ENCODE measurements at places on chromosomes 7 and 10.

DNA sequence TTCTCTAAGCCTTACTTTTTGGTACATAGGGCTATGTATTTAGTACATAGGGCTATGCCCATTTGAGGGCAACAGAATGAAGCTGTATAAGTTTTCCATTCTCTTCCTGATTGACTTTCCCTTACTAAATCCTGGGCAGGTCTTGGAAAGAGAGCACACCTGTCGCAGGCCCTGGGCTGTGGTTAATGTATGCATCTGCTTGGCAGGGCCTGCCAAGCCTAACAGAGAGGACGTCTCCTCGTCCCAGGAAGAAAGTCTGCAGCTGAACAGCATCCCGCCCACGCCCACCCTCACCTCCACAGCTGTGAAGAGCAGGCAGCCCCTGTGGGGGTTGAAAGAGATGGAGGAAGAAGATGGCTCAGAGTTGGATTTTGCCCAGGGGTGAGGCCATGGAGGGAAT, 8.9 kb upstream of the PVRIG start:
- DNase-seq = no peak

DNA sequence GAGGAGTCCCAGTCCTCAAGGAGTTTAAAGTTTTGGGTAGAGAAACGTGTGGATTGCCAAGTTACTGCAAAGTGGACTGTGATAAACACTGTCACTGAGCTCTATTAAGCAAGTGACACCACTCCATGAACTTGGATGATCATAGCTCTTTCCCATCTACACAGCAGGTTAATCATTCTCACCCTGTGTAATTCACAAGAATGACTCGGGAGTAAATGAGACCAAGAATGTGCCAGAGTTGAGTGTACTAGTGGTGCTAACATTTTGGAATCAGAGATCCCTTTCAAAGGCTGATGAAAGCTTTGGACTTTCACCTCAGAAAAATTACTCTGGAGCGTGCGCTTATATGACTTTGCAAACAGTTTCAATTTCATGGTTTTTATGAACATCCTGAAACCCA, 80.8 kb downstream of the RBM20 start:
- DNase-seq = no peak

GRCh38 chr7:14293434-14293833, 304.0 kb upstream of the ETV1 start:
- DNase-seq = no peak

DNA sequence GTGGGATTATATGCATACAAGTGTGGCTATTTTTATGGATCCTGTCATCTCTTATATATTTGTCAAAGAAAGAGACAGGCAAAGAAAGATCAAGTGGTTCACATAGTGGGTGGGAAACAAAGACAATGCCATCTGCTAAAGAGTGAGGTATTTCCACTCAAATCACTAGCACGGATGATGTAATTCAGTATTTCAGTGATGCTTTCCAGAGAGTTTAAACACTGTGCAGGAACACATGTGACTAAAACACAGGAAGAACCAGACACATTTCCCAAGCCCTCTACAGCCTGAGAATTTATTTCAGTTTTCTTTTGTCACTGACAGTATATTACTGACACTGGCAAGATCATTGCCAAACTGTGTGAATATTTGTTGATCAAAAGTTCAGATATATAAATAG, 885.7 kb upstream of the CELF2 start:
- no peak for DNase-seq

GRCh38 chr7:150444674-150445365, 5.6 kb upstream of the GIMAP8 start:
- DNase-seq = no peak

GRCh38 chr7:30005464-30005863, 15.9 kb upstream of the SCRN1 start:
- DNase-seq = no peak

GRCh38 chr10:2700626-2701305, 366.6 kb upstream of the PFKP start:
- no peak for DNase-seq

DNA sequence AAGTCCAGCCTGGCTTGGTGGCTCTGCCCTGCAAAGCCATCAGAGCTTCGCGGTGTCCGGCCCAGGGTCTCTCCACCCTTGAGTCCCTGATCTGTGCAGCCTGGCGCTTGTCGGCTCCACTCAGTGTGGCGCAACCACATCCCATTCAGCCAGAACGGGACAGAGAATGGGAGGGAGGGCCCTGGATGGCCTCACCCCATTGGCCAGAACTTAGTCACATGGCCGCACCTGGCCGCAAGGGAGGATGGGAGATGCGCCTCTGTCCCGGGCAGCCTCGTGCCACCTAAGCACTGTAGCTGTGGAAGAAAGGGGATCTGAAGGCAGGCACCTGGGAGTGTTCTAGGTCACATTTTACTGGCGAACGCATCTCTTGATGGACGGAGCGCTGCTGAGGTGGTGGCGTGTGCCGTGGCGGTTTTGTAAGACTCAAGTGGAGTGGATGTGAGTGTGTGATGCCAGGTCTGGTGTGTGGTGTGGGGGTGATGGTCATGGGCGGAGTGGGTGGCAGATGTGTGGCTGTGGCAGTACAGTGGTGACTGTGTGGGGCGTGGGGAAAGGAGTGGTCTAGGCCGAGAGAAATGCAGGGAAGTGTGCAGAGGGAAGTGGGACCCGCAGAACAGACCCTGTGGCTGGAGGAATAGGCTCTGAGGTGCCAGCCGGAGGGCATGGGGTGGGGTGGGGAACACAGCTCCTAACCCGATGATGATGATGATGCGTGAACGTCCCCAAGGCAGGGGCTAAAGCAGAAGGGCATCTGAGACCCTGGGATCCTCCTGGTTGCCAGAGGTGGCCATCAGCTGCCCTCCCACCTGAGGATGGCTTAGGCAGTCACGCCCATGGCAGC, 19.0 kb downstream of the CLEC2L start:
- no peak for DNase-seq

- DNase-seq = no peak
These were observed 1.3 kb downstream of the STK17A start for GRCh38 chr7:43584195-43584586.

DNA sequence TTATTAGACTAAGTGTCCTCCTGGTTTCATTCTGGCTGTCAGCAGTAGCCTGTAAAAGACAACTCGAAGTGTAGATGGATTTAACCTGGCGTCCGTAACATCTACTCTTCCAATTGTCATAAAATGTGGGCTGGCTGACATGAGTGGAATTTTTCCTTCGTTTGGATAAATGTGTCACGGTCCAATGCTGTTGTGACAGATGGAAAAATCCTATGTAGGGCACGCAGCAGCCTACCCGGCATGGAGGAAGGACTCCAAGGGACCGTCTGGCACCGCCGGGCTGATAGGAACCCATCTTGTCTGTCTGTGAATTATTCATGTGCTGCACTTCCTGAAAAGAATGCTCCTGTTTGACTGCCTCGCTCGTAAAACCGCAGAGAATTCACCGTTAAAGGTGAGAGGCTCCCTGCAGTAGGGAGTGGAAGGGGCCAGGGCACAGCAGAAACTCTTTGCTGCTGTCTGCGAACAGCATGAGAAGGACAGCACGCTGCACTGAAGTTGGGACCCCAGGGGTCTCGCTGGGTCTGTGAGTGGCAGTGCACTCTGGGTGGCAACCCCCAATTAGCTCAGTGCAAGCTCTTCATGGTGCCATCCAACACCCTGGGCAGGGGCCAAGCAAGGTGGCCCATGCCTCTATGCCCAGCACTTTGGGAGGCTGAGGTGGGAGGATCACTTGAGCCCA, 1.6 kb upstream of the ORAI2 start:
- no peak for DNase-seq

DNA sequence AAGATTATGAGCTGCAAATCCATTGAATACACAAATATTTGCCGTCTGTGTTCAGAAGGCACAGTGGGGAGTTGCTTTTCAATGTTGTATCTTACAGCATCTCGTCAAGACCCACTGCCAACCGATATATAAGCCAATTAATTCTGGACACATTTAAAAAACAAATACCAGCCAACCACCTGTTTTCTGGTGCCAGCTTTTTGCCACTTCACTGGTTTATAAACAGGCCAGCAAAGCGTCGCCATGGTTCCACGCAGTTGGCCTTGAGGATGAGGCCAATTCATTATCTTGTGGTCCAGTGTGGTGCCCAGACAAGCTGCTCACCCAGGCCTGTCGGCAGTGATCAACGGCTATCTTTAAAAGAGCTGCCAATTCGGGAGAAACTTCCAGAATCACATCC, 321.0 kb downstream of the TCERG1L start:
- DNase-seq = no peak

- no peak for DNase-seq
These were observed 1.6 kb downstream of the GPR22 start for GRCh38 chr7:107471292-107472070.

DNA sequence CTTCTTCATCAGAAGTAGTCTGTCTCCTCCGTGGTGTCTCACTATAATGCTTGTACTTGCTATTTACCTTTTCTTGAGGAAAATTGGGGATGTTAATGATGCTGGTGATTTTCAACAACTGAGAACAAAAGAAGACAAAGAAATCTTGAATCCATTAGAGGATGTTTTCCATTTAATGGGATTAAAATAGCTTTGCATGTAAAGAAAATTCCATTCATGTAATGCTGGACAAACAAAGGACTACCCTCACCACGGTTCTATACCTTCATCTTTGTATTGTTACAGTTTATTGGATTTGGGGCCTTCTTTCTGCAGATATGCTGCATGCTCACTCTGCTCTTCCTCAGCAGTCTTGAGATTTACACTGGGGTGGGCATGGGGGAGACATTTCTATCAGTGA, 128.4 kb downstream of the WNT2 start:
- no peak for DNase-seq

- DNase-seq = no peak
These were observed 125.8 kb downstream of the PTPRN2 start for GRCh38 chr7:158461824-158462223.

DNA sequence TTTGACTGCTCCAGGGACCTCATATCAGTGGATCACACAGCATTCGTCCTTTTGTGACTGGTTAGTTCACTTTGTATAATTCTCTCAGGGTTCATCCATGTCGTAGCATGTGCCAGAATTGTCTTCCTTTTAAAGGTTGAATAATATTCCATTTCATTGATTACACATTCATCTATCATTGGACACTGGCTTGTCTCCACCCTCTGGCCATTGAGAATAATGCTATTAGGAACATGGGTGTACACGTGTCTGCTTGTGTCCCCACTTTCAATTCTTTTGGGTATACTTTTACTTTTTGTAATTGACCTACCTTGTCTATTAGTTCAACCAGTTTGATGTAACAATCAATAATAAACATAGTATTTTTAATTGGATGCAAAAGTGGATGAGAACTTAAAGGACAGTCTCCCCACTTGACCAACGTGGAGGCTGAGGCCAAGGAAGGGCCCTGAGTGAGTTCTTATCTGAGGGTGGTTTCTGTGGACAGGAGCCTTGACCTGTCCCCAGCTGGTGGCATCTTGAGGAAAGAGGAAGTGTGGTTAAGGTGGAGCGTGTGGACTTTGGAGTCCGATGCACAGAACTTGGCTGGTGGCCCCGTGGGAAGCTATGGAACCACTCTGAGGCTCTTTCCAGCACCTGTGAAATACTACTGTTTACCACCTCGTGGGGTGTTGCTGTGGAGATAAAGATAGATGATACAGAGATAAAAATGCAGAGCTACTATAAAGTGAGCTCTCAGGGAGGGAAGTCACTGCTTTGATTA, 16.6 kb downstream of the WDFY4 start:
- DNase-seq = no peak

- no peak for DNase-seq
These were observed 192.9 kb upstream of the MBL2 start for GRCh38 chr10:52965509-52965908.

DNA sequence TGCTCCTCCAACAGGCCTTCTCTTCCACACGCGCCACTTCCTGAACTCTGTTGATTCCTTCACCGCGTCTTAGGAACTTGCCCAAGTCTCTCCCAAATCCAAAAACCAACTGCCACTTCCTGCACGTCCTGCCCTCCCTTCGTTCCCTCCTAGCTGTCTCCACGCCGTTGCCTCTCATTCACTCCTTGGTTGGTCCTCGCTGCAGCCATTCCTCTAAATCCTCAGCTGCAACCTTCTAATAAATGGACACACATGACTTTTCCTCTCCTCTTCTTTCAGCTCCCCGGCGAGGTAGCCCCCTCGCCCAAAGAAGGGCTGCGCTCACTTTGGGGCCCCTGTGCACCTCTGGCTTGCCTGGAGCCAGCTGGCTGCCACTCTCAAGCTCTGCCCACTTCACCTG, 110.2 kb downstream of the XRCC2 start:
- no peak for DNase-seq

GRCh38 chr10:132164761-132165278, 21.9 kb upstream of the DPYSL4 start:
- DNase-seq = no peak

DNA sequence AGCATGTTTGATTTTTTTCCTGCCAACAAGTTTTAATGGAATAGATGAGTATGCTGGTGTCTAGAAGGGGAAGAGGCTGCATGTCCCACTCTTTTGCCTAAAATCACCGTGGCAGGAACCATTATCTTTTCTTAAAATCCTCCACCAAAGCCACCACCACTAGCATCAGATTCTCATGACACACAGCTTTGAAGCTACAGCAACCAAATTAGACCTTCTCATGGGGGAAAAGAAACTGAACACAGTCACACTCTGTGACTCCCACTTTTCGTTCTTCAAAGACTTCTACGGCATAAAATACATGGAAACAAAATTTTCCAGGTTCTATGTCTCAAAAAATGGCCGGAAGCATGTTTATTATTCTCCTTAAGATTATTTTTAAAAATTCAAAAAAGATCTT, 81.8 kb downstream of the SGMS1 start:
- DNase-seq = no peak

DNA sequence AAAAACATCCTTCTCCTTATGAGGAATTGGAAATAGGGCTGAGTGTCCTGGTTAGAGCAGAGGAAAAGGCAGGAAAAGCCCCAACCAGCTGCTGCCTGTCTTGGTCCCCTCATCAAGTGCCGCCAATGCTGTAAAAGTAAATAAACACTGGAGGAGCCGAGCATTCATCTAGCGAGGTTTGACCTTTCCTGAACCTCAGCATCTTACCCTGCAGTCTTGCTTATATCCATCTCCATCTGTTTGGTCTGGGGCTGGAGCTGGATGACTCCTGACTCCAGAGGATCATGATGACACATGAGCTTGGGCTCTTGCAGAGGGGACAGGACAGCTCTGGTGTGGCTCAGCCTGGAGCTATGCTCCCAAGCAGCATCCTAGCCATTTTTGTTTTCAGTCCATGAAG, 501.1 kb downstream of the TNS3 start:
- DNase-seq = no peak

- no peak for DNase-seq
These were observed 530 bp upstream of the ANXA7 start for GRCh38 chr10:73414230-73414945.

GRCh38 chr7:34772296-34772938, 114.4 kb downstream of the NPSR1 start:
- no peak for DNase-seq

- DNase-seq = no peak
These were observed 28.7 kb upstream of the SLC29A3 start for GRCh38 chr10:71290331-71290730.

GRCh38 chr7:117679120-117679519, 194.1 kb downstream of the CTTNBP2 start:
- no peak for DNase-seq

All from ecto neural progenitor cell (in vitro differentiated cells).